Mesendoderm (in vitro differentiated cells): ENCODE measurements at places on chromosomes 2 and 18.

GRCh38 chr2:120399889-120400240 lies 53.9 kb downstream of the INHBB start:
- no peak for DNase-seq

- no peak for DNase-seq
Observed at GRCh38 chr2:95024371-95024770, 1.1 kb upstream of the MAL start.

- no peak for DNase-seq
Observed at GRCh38 chr2:16302431-16303272, 362.3 kb downstream of the MYCN start.

GRCh38 chr18:8252371-8252770 lies 356.9 kb upstream of the RAB12 start:
- DNase-seq: no peak

DNA sequence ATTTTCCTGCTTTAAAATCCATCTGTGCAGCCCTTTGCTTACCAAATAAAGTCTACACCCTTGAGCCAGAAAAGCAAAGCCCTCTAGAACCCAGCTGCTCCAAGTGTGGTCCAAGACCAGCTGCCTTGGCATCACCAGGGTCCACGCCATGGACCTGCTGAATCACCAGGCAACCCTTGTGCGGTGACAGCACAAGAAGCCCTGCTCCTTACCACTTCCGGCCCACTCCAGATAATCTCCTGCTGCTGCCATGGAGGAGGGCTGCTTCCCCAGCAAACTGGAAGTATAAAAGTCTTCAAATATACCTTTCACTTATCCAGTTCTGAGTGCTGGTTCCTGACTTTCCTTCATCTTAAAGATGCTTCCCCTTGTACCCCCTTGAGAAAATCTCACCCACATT lies 106.0 kb upstream of the PKDCC start:
- DNase-seq: no peak

GRCh38 chr2:199727801-199728200 lies 123.2 kb downstream of the FTCDNL1 start:
- no peak for DNase-seq

DNA sequence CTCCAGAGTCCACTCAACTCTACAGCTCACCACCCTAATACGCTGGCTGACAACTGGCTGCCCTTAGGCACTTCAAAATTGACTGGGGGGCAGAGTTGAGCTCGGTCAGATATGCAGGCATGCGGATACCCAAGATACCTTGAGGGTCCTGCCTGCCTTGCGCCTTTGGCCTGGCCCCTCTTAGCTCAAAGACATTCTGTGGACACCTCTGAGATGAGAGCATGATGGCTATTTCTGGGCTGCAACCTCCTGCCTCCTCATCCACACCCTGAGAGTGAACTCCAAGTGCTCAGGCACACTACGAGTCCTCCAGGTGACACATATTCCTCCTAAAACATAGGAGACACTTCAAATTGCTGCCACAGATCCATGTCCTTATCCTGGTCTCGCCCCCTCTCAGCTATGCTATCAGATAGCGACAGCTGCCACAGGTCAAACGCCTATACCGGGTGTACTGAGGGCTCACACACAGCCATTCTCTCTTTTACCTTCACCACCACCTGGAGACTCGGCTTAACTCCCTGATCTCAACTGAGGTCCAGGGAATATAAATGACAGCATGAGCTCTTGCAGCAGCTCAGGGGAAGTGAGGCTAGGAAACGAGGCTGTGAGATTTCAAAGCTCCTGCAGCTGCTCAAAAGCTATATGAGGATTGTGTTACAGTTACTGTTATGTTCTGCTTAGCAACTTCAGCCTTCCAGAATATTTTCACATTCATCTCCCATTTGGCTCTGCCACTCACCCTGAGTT lies 60.5 kb upstream of the TEX51 start:
- peak; percentile 71 for DNase-seq

DNA sequence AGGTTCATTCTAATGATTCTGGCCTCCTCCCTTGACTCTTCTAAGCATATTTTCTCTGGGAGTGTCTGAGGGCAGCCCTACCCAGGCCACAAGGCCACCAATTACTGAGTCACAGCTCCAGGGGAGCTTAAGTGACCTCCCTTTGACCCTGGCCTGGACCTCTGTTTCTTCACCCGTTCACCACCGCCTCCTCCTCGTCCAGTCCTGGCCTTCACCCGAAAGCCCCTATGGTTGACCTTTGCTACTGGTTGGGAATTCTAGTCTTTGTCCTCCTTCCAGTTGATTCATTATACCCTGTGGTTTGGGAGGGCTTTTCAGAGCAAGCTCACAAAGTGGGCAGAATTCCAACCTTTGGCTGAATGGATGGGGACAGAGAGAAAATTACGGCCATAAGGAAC lies 72.6 kb downstream of the NRP2 start:
- no peak for DNase-seq

DNA sequence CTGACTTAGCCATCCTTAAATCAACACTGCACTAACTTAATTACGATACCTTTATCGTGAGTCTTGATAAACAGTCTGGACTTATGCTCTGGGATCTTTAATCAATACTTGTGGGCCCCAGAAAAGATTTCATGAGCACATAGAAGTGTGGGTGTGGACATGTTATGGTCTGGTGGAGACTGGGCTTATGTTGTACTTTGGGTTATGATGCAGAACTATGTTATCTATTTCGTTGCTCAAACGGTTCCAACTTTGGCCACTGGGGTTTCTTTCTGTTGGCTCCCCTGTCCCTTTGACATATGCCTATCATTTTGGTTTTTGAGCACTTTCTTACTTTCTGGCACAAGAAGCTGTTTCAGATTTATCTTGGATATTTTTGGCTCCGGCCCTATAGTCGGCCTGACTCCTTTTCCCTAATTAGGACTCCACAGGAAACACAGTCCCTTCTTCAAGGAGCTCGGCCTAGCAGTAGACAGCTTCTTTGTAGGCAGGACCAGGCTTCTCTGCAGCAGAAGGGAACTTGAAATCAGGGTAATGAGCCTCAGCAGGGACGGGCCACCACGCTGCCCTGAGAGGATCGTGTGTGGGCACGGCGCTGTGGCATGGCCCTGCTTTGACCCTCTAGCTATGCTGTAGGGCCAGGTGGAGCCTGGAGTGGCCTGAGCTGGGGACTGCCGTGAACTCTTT lies 54.6 kb upstream of the TXNDC2 start:
- no peak for DNase-seq

GRCh38 chr2:210655229-210655975 lies 99.0 kb downstream of the CPS1 start:
- peak; percentile 39 for DNase-seq

GRCh38 chr18:49861659-49862058 lies 48.3 kb upstream of the ACAA2 start:
- DNase-seq: peak; percentile 36

GRCh38 chr2:212448698-212449097 lies 89.9 kb downstream of the ERBB4 start:
- DNase-seq: no peak

GRCh38 chr2:100242891-100243619 lies 79.2 kb downstream of the LONRF2 start:
- DNase-seq: peak; percentile 80

GRCh38 chr2:240593703-240594451 lies 7.3 kb downstream of the CAPN10 start:
- DNase-seq: no peak

GRCh38 chr18:111306-112014 lies 46.9 kb upstream of the USP14 start:
- DNase-seq: peak; percentile 82

DNA sequence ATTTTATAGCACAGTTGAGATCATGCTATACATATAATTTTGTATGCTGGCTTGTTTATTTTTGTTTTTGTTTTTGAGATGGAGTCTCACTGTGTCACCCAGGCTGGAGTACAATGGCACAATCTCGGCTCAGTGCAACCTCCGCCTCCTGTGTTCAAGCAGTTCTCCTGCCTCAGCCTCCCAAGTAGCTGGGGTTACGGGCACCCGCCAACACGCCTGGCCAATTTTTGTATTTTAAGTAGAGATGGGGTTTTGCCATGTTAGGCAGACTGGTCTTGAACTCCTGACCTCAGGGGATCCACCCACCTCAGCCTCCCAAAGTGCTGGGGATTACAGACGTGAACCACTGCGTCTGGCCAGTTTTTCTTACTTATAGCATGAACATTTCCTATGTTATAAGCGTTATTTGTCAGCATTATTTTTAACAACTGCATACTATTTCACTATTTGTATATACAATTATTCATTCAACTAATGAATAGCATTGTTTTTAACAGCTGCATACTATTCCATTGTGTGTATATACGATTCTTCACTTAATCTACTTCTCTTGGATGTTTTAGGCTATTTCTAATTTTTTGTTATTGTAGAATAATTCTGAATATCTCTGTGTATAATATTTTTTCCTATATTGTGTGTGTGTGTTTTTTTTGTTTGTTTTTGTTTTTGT lies 3.5 kb downstream of the EHD3 start:
- no peak for DNase-seq

- DNase-seq: peak; percentile 55
Observed at GRCh38 chr2:17544256-17544655, 3.8 kb downstream of the VSNL1 start.

DNA sequence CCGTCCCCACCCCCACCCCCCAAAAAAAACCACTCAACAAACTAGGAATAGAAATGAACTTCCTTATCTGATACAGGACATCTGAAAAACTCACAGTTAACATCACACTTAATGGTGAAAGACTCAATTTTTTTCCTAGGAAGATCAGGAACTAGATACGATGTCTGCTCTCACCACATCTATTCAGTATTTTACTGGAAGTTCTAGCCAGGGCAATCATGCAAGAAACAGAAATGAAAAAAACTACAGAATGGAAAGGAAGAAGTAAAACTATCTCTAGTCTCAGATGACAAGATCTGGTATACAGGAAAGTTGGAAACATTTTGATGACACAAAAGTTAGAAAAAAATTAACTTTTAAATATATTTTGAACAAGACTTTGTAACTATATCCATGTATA lies 114.4 kb upstream of the FZD5 start:
- DNase-seq: no peak

- DNase-seq: peak; percentile 15
Observed at GRCh38 chr2:29033656-29034055, 40.7 kb downstream of the PCARE start.

DNA sequence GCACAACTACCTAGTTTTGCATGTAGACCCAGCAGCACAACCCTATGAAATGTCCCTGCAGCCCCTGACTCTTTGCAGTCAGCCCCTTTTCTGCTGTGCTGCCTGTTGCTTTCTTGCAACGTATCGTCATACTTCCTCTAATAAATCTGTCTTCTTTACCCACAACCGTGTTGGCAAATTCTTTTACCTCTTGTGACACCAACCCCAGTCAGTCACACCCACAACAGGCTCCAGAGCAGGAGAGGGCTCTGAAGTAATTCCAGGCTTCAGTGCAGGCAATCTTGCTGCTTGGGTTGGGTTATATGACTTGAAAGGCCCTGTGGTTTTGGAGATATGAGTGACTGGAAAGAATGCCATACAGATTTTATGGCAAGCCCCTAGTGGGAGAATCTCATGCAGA lies 79.1 kb upstream of the KCNH7 start:
- DNase-seq: no peak

- no peak for DNase-seq
Observed at GRCh38 chr2:38791744-38792143, 13.7 kb downstream of the GEMIN6 start.

DNA sequence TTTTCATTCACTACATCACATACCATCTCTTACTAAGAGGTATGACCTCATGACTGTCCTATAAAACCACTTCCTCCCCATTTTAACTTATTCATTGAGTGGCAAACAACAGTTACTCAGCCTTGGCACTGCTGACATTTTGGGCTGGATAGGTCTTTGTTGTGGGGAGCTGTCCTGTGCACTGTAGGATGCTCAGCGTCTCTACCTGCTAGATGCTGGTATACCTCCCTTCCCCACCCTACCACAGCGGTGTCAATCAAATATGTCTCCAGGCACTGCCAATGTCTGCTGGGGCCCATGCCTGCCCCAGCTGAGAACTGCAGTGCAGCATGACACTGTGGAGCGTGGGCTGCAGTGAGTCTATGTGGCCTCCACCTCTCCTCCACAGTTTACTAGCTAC lies 76.3 kb upstream of the MGAT4A start:
- no peak for DNase-seq

DNA sequence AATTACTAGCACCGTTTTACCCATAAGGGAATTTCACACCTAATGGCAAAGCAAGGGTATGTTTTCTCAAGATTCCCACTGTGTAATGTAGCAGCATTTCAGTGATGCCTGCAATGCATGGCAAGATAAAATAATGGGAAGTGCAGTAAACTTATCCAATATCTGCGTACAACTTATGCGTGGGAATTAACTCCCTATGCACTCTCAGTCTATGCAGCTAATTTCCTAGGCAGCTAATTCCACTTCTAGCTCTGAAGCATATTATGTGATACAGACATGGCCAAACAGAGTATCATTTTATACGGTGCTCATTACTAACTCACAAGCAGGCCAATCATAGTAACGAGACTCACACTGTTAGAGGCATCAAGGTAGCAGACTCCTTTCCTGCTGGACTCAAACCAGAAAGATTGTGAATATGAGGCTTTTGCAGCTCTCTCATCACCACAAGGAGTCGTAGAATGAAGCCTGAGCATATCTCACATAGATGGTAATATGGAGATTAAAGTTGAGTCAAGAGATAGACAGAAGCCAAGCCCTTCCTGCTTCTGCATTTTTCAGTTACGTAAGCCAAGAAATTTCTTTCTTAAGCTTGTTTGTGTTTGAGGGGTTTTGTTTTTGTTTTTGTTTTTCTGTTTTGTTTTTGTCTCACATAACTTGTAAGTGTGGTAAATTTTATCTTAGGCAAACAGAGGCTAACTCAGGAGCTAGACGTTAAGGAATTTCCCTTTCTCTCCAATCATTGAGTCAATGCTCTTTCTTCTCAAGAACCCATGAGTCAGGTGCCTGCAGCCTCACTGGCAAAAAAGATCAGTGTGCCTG lies 34.8 kb upstream of the ITGAV start:
- DNase-seq: peak; percentile 67

- DNase-seq: peak; percentile 36
Observed at GRCh38 chr2:18546567-18546966, 13.9 kb downstream of the RDH14 start.

DNA sequence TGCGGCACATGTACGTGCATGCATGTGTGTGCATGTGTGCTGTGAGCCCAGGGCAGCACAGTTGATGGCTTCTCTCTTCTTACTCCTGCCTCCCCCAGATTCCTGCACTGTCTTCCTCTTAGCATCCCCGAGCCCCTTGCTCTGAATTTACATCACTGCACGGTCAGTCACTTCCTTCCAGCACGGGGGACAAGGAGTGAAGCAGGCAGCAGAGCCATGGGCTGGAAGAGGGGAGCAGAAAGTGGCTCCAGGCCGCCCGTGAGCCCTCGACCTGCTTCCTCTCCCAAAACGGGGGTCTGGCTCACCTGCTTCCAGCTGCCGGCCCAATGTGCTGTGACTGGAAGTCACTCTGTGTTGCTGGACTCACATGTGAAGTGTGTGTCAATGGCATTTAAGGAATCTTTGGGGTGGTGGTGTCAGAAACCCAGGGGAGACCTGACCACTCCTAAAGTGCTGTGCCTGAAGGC lies 106.1 kb downstream of the FAM210A start:
- DNase-seq: peak; percentile 21

- no peak for DNase-seq
Observed at GRCh38 chr2:11435036-11435435, 30.9 kb downstream of the E2F6 start.
